ENCODE measurements at places on chromosomes 12 and 14.

- DNase-seq = no peak
Observed at GRCh38 chr12:96170762-96171161, 23.4 kb upstream of the ELK3 start.

GRCh38 chr12:132494294-132495164 is 4.6 kb downstream of the FBRSL1 start:
- DNase-seq = no peak

GRCh38 chr12:82832096-82832495 is 145.4 kb downstream of the TMTC2 start:
- DNase-seq = no peak

- no peak for DNase-seq
Observed at GRCh38 chr12:51085757-51086156, 2.4 kb upstream of the CSRNP2 start.

DNA sequence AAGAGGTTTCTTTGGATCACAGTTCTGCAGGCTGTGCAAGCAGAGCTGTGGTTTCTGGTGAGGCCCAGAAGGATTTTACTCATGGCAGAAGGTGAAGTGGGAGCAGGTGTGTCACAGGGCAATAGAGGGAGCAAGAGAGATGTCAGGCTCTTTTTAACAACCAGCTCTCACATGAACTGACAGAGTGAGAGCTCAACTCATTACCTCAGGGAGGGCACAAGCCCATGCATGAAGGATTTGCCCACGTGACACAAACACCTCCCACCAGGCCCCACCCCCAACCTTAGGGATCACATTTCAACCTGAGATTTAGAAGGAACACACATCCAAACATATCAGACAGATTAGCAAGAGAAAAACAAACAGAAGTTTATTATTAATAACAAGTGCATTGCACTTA is 470.4 kb downstream of the GALC start:
- no peak for DNase-seq

DNA sequence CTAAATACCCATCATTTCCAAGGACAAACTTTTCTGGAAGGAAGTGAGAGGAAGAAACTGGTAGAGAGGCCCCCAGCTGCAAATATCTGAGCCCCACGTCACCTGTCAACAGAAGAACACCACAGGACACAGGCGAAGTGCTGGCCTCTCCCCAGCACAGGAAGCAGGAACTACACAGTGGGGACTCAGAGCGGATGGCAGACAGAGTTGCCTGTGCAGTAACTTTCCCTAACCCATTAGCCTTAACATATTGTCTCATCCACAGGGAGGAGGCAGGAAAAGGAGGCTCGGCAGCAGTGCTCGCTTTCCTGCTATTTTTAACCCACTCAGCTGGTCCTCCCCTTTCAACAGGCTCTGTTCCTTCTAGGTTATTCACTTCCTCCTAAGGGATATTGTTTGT is 111.5 kb upstream of the TMPO start:
- no peak for DNase-seq

DNA sequence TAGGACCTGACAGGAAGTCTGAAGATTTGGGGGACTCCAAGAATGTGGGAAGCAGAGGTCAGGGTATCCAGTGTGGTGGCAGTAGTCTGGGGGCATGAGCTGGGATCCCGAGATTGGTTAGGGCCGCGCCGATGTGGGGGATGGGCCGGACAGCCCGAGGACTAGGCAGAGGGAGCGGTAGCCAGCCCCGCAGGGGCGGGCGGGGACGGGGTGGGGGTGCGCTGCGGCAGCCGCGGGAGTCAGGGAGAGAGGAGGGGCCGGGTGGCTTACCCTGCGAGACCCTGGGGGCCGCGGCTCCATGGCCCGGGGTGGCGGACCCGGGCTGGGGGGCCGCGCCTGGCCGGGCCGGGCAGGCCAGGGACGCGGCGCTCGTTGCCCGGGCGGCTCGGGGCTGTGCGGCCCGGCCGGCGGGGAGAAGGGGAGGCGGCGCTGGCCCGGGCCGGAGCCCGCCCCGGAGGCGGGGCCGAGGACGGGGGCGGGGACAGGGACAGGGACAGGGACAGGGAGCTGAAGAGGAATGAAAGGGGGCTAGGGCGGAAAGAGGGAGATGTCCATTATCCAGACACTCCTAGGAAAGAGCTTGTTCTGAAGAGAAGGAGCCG is 5.6 kb downstream of the ZNF385A start:
- DNase-seq = no peak

DNA sequence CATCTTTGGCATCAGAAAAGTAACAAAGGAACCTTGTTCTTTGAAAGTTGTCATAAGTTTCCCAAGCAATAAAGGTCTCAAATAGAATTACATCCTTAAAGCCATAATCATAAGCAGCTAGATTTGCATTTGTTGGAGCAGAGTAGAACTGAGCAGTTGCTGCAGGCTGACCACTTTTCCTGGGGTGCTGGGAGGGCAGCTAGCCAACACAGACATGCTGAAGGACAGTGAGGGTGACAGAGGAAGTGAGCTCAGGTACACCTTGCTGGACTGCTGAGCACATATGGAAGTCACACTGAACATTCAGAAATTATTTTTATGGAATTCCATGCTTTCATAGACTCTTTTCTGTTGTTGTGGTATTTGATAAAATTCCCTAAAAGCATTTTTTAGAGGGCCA is 66.2 kb downstream of the MARK3 start:
- no peak for DNase-seq

- no peak for DNase-seq
Observed at GRCh38 chr12:101901777-101902176, 24.4 kb downstream of the DRAM1 start.

DNA sequence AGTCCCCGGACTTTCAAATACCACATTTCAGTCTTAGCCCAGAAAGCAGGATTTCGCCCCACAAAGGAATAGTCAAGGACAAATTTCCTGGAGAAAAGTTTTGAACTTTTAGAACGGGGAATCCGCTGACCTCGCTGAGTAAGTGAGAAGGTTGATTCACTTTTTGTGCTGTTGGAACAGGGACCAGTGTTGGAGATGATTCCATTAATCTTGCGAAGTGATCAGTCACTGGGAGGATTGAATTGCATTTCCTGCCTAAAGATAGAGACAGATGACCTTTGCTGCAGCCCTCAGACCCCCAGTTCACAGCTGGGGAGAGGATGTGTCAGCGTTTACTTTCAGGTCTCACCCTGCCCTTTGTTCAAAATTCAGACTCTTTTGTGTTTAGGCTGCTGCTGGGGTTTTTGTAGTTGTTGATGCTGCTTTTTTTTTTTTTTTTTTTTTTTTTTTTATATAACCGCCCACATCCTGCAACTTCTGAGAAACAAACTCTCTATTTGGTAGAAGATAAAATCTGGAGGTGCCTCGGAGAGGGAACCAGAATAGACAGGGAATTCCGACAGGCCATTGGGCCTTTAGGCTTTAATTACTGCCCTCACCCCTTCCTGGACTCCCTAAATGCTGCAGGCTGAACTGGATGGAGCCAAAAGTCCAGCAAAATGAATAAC is 9.8 kb upstream of the KDM2B start:
- DNase-seq = peak; percentile 59

DNA sequence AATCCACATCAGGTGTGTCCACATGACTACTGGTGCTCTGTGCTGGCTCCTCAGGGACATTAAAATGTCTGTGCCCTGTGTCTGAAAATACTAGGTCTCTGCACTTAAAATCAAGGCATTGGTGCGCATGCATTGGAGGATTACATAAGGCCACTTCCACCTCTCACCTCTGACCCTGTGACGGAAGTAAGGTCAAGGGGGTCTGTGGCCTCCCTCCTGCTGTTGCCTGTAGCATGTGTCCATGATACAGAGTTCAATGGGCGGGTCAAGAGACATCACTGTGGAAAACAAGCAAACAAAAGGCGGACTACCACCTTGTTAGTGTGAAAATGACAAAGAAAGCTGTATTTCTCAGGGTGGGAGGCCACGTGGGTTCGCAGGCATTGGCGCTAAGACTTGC is 208.6 kb upstream of the PWP1 start:
- DNase-seq = no peak

- DNase-seq = no peak
Observed at GRCh38 chr12:19131025-19131444, 1.5 kb downstream of the PLEKHA5 start.

GRCh38 chr14:75709207-75709812 is 48.3 kb downstream of the TTLL5 start:
- peak; percentile 36 for DNase-seq

DNA sequence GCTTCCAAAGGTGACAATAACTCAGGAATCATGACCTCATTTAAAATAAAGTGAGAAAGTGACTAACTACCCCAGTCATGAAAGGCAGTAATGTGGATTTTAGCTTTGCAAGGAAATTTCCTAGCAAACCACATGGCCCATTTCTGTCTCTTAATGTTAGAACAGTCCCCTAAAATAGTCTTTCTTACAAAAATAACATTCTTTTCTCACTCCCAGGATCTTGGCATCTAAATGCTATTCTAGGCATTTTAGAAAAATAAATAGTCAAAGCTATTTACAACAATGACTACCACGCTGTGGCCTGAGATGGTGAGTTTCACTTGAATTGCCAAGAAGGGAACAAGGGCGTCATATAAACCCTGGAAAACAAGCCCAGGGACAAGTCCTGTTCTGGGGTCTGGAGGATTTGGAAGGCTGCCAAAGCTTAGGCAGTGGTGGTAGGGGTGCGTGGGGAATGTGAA is 101.2 kb upstream of the CCDC175 start:
- no peak for DNase-seq

DNA sequence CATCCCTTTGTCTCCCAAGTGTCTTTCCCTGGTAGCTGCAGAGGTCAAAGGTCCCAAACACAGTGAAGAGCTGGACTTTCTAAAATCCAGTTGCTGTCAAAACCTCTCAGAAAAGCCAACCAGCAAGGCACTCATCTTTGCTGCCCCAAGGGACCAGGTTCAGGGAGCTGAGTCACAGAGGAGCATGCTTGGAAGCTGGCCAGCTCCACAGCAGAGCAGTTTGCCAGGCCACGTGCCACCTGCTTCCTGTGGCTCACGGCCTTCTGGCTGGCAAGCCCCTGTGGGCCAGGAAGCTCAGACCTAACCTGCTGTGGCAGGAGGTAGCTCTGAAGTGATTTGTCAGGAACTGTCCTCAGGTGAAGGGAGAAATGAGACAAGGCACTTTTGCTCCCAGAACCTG is 3.6 kb downstream of the ISCU start:
- DNase-seq = peak; percentile 45
